Activated CD4-positive, alpha-beta T cell treated with anti-CD3 and anti-CD28 coated beads for 36 hours (primary cell): ENCODE measurements at places on chromosomes 2 and 18. TPM values are rescaled to one million over a fixed set of nuclear protein-coding genes. Genes with fewer than 3 reads are reported as not detected.

- DNase-seq: no peak
These were observed 562.5 kb downstream of the PARD3B start for GRCh38 chr2:205107810-205108209.

GRCh38 chr2:20433946-20434553, 12.8 kb upstream of the RHOB start:
- DNase-seq: no peak

- no peak for DNase-seq
These were observed 237.5 kb downstream of the PIK3C3 start for GRCh38 chr18:42192251-42193248.

DNA sequence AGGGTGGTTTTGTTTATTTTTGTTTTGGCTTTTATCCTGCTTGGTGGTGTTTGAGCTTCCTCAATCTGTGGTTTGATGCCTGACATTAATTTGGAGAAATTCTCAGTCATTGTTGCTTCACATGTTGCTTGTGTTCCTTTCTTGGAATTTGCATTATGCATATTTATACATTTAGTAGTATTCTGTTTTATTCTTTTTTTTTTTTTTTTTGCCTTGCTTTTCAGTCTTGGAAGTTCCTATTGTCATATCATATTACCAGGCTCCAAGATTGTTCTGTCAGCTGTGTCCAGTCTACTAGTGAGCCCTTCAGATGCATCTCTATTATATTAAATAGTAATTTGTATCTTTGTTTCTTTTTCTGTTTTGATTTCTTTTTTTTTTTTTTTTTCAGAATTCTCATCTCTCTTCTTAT, 77.0 kb downstream of the EPC2 start:
- no peak for DNase-seq

GRCh38 chr2:23916727-23917405, 10.1 kb downstream of the ATAD2B start:
- no peak for DNase-seq

DNA sequence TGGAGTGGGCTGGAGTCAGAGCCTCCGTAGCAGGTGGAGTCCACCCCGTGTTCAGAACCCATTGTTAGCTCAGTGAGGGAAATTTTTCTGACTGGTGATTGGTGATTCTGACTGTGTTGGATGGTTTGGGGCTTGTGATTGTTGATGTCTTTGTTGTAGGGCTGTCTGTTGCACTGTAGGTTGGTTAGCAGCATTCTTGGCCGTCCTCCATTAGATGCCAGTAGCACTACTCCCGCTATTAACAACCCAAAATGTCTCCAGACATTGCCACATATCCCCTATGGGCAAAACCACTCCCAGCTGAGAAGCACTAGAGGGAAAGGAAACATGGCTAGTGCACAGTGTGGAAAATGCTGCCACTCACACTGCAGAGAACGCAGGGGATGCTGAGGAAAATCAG, 51.7 kb downstream of the ARMC9 start:
- DNase-seq: no peak

- peak; percentile 73 for DNase-seq
These were observed 93.8 kb downstream of the NRP2 start for GRCh38 chr2:205776139-205776538.

DNA sequence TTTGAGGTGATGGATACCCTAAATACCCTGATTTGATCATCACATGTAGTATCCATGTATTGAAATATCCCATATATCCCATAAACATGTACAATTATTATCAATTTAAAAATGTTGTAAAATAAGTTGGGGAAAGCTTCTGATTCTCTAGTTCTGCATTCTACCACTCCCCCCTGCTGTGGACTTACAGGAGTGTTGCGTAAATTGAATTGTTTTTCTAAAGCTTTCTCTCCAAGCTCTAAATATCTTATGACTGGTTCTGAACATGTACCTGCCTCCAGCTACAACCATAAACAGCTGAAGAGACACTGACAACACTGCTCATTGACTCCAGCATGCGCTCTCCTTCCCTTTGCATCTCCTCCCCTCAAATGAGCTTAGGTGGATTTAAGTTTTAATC, 145.2 kb downstream of the MGAT5 start:
- DNase-seq: no peak

GRCh38 chr2:11073776-11074175, 81.5 kb upstream of the SLC66A3 start:
- DNase-seq: no peak

- peak; percentile 49 for DNase-seq
These were observed 376 bp downstream of the NDUFA10 start for GRCh38 chr2:240024766-240025165.

- no peak for DNase-seq
These were observed 184.6 kb upstream of the ERBB4 start for GRCh38 chr2:212723226-212723625.

DNA sequence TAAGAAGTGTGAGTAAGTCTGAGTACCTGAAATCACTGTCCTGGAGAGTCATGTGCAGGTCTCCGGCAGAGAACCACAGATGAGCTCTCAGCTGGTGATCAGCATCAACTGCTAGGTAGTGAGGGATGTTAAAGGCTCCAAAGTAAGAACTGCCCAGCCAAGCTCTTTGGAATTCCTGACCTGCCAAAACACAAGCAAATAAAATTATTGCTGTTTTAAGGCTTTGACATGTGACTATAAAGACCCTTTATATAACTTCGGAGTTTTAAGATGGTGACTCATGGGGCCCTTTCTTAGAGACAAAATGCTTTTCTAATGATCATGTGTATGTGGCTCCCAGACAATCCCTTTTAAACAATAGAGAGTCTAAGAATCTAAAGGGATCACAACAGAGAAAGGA, 855.7 kb downstream of the TRIB2 start:
- no peak for DNase-seq

GRCh38 chr2:46361920-46362666, 64.9 kb downstream of the EPAS1 start:
- no peak for DNase-seq

DNA sequence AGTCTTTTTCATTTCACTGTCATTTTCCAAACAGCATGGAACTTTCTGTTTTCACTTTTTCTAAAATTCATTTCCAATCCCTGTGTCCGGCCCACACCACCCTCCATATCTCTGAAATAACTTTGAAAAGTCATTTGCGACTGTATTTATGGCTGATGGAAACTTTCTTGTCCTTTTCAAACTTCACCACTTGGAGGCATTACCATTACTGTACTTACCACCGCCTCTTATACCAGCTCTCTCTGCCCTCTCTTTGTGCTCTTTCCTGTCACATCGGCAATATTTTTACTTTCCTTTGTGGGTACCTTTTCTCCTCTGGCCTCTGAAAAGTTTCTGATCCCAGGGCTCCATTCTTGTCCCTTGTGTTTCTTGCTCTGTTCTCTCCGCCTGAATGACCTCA, 39.5 kb upstream of the IL1RL1 start:
- no peak for DNase-seq

The CELF4 gene
- not detected for total RNA-seq

The REG3A gene
- total RNA-seq: not detected

The COL5A2 gene
- 0.32 TPM for total RNA-seq

The GEN1 gene
- total RNA-seq: 21.9 TPM

The MAP4K3 gene
- 11.8 TPM for total RNA-seq

The ACOXL gene
- 0.23 TPM for total RNA-seq

The PSD4 gene
- 274 TPM for total RNA-seq

The NT5C1B gene
- not detected for total RNA-seq
